ENCODE measurements at places on chromosomes 16 and 17.
A peak's percentile ranks its signal among the peaks of the same experiment; 100 is the strongest.

DNA sequence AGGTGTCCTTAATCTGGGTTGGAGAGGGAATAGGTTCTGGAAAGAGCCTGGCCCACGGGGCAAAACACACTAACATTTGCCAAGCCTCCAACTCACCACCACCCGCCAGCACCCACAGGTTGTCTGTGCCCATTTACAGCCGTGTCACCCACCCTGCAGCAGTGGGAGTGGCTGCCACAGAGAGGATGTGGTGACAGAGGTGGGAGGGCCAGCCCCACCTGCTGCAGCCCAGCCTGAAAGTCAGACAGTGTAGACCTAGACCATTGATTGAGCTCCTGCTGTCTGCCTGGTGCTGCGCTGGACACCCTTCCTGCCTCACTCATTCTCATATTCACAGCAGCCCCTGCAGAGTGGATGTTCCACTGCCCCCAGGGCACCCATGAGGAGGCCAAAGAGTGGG, 44.7 kb downstream of the IL21R start:
- peak; percentile 65 for DNase-seq

GRCh38 chr17:65518256-65518655, 43.2 kb downstream of the AXIN2 start:
- no peak for DNase-seq

DNA sequence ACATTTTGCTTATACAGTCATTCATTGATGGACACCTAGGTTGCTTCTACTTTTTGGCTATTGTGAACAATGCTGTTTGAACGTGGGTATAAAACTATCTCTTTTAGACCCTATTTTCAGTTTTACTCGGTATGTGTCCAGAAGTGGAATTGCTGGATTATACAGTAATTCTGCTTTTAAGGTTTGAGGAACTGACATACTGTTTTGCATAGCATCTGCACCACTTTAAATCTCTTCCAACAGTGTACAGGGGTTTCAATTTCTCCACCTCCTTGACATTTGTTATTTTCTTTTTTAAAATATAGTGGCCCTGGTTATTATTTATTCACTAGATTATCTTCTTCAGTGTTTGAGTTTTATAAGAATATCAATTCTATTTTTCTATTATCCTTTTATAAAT, 116.9 kb downstream of the USP22 start:
- DNase-seq, result no peak

DNA sequence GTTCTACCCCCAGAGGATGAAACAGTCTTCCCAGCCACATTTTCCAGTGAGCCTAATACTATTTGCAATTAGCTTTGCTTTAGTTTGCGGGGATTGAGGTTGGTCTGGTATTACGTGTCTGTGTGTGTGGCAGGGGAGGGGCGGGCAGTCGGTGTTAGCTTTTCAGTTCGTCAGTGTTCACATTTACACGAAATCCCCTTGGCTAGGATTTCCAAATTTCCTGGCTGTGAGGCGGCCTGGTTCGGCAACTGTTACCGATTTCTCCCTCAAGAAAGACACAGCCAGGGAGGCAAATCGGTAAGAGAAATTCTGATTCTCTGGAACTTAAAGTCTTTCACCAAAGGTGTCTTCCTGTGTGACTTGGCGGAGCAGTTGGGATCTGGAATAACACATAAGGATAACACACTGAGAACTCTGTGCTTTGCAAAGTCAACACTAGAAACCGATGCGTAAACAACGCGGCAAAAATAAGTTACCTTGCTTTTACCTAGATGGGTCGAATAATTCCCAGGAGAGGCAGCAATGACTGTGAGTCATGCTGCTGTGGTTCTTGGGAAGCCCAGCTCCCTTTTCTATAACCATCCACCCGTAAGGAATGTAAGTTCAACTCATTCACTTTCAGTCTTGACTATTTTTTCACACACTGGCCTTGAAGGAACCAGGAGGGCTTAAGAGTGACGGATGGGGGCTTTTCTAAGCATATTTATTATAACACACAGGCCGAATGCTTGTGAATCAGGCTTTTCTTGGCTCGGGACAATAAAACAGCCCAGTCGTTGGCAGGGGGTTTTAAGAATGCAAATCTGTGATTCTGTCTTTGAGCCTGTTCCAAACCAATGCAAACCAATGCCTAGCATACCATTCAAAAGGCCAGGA, 24.2 kb downstream of the GPRC5B start:
- DNase-seq, result no peak

- DNase-seq, result peak; percentile 62
These were observed 34.9 kb upstream of the ZNF469 start for GRCh38 chr16:88347656-88348376.

DNA sequence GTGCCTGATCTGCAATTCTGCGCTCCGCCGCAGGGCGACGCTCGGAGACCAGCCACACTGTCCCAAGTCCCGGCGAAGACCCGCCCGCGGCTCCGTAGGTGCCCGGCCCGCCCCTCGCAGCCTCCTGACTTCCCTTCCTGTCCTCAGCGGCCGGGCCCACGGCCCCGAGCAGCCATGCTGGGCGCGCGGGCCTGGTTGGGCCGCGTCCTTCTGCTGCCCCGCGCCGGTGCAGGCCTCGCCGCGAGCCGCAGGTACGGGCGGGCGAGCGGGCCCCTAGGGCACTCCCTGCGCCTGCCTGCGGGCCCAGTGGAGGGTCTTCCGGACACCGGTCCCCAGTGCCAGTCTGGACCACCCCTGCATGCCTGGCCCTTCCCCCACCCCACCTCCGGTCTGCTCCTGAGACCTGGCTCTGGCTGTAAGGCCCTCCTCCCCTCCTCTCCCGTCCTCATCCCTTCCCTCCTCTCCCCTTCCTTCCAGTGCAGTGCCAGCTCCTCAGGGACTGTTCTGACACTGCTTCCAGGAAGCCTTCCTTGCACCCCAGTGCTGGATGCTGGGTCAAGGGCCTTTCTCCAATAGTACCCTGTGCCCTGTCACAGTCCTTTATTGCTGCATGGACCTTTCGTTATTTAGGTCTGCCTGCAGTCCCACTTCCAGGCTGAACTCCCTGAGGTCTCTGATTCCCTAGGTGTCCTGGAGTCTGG, at the start of gene SPATA20:
Gene SPATA20 (plus strand): TSS at position 140 of the 701 bp plus-strand sequence. CDS start 35 bp downstream, at position 175.
- DNase-seq, result peak; percentile 92

- peak; percentile 38 for DNase-seq
These were observed 36.1 kb downstream of the WNT3 start for GRCh38 chr17:46782250-46782953.

GRCh38 chr16:5979905-5980550, 882.4 kb upstream of the EEF2KMT start:
- DNase-seq, result no peak

- peak; percentile 17 for DNase-seq
These were observed 148.7 kb downstream of the AIPL1 start for GRCh38 chr17:6286233-6286632.

- DNase-seq, result no peak
These were observed 115.3 kb downstream of the NPIPB5 start for GRCh38 chr16:22625967-22626366.

- DNase-seq, result no peak
These were observed 29.3 kb upstream of the GSG1L start for GRCh38 chr16:28092721-28093384.

DNA sequence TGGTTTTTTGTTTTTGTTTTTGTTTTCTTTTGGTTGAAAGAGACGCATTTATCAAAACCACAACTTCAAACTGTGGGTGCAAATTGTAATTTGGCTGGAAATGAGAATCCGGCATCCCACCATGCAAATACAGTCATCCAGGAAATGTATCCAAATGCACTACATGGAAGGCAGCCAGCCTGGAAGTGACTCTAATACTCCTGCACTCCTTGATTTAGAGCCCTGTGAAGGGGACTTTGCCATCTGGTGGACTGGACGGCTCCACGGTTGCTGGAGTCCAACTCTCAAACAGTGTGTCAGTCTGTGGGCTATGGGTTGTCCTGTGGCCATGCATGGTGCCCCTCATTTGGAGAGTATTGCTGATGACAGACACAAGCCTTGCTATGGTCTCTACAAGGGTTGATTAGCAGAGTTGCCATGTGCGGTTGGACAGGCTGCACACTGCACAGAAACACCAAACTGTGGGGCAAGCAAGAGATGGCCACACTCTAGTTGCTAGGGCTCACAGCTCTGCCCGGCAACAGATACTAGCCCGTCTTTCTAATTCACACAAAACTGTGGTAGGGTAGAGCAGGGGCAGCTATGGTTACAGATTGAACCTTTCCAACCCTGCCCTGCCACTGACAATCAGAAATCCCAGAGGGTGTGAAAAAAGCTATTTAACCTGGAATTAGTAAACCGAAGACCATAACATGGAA, 62.4 kb downstream of the VAT1L start:
- no peak for DNase-seq

- DNase-seq, result no peak
These were observed 6.1 kb upstream of the G6PC1 start for GRCh38 chr17:42894283-42895184.

DNA sequence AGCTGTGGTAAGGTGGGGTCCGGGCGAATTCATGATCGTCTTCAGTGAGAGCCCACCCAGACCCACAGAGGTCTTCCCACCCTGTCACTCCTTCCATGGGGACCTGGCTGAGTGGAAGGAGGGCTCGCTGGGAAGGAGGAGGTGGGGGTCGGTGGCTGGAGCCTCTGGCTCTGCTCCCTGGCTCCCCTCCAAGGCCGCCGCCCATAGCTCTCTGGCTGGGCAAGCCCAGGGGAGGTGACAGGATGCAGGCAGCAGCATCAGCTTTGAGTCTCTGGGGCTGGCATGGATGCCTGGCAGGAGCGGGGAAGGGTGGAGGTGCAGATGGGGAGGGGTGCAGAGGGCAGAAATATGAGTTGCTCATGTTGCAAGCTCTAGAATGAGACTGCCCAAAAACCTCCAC, 147.0 kb downstream of the ENGASE start:
- no peak for DNase-seq

DNA sequence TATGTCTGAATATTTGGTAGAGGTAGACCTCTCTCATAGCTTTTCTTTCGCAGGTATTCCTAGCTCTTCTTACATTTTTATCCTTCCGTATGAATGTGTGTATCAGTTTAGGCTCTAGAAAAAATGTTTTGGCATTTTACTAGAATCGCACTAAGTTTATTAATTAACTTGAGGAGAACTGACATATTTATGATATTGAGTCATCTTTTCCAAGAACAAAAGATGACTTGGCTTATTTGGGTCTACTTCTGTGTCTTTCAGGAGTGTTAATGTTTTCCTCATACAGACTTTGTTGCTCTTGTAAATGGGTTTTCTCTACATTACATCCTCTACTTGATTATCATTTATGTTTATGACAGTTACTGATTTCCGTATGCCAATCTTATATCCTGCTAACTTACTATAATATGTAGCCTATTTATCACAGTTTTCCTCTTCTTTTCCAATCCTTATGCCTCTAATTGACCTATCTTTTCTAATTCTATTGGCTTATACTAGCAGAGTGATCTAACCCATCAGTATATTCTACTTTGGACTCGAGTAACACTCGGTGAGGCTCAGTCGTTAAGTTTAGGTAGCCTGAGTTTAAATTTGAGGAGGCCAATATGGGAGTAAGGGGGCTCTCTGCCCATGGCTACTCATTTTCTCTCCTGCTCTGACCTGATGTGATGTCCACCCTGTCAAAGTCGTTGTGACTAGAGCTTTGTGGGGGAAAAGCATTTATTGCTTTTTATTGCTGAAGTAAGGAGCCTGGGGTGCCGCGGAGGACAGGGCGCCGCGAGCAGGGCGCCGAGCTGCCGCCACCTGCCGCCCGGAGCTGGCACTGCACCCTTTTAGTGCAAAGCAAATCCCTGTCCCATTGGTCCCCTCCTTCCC, 20.0 kb downstream of the ST6GALNAC1 start:
- DNase-seq, result peak; percentile 83

- no peak for DNase-seq
These were observed 13.3 kb downstream of the LRRC75A start for GRCh38 chr17:16478649-16479048.

DNA sequence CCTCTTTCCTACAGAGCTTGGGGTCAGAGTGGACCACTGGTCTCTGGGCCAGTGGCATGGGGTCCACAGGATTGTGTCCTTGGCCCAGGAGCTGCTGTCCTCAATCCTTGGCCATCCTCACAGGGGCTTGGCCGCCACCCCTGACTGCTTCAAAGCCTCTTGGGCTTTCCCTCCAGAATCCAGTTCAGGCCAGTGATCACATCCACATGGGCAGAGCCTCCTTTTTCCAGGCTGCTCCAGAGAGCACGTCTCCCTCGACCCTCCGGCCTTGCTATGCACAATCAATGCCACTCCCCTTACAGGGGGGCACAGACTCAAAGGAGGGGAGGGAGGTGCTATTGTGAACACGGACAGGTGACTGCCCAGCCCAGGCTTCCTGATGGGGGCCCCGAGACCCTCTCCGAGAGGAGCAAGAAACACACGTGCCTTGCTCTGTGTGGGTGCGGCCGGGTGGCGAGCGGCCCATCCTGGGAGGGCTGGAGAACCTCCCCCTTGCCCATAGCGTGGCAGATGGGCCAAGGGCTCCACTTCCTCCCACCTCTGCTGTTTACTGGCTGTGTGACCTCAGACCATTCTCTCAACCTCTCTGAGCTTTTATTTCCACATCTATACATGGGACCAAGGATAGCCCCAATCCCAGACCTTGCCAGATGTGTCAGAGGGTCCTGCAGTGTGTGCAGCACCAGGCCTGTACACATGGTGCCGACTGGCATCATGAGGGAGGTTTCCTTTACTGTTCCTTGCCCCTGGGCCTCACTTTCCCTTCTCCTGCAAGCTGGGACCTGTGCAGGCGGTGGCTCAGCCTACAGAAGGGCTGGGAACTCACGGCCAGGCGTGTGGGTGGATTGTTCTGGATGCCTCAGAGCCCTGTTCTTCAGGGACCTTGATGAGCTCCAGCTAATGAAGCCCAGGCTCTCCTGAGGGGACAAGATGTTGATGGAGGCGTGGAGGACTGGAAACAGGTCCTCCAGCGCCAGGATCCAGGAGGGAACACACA, 229.0 kb upstream of the GSE1 start:
- no peak for DNase-seq

DNA sequence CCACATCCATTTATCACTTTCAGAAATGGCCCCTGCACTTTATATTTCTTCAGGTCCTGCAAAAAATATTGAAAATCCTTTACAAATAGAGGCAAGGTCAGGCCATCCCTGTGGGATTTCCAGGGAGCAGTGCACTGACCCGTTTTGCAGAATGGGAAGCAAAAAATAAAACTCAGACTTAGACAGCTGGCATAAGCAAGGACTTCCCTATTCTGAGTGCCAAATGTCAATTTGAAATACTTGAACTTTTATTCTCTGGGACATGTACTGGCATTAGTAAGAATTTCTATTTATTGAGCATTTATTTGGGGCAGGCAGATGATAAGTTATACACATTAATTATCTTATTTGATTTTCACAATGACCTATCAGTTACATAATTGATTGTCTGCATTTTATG, 32.4 kb downstream of the PRKCB start:
- no peak for DNase-seq

DNA sequence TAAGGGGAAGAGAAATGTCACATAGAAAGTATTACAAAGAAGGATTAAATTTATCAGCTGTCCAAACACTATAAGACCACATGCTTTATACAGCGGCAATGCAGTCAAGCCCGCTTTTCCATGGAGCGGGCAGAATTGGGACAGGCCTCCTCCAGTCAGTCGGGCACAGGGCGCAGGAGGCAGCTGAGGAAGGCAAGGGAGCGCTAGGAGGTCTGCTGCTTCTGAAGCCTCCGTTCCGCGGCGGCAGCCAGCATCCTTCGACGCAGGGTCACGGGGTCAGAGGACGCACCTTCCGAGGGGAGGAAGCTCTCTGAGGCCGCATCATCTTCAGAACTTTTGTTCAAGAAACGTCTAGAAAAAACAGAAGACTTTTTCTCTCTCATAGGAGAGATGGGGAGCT, 62.6 kb downstream of the AMFR start:
- no peak for DNase-seq

GRCh38 chr16:80100186-80100585, 440.6 kb upstream of the DYNLRB2 start:
- no peak for DNase-seq
